ENCODE measurements at places on chromosomes 13 and 19.

DNA sequence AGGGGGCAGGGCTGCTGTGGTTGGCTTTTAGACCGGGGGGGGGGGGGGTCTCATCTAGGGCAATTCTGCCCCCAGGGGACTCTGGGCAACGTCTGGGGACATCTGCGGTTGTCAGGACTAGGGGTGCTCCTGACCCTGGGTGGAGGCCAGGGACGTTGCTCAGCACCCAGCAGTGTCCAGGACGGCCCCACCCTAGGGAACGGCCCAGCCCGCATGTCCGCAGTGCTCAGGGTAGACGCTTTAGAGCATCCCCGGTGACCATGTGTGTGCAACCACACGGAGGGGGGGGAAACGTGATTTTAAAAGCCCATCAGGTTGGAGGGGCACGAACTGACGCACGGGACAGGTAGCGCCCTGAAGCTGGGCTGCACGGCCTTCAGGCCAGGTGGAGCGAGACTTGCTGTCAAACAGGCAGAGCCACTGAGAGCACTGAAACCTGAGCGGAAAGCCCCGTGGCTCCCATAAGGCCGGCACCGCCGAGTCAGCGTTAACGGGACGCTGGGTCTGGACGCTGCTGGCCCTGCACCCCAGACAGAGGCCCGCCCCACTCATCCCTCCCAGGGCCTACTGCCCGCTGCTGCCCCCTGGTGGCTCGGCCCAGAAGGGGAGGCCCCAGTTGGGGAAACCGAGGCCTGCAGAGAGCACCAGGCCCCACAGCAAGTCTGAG is 8.3 kb downstream of the CACTIN start:
- peak; percentile 12 for DNase-seq

DNA sequence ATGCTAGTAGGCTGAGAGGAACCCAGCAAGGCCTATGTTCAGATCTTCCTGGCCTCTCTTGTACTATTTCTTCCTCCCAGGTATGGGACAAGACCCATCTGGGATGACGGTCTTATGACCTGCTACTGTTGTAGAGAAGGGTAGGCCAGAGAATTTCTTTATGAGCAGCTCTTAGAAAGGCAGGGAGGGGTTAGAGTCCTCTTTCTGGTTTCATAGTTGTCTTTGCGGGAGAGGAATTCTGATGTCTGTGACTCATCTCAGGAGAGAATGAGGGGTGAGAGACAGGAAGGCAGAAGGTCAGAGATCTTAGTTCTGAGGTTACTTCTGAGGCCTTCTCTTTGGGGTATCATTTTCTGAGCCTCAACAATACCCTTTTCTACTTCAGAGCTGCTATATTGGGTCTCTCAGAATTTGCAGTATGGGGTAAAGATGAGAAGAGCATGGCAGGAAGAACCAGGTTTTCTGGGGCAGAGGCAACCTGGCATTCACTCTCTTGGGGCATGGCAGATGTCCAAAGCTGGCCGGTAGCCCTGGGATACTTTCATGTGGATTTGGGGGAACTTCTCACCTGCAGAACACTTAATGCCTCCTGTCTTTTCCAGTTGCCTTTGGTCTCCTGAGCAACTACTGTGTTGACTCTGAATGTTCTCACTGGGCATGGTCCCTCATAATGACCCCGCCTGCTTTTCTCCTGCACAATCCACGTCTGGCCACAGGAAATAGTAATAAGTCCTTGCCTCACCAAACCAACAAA is 154.4 kb downstream of the GGACT start:
- no peak for DNase-seq

DNA sequence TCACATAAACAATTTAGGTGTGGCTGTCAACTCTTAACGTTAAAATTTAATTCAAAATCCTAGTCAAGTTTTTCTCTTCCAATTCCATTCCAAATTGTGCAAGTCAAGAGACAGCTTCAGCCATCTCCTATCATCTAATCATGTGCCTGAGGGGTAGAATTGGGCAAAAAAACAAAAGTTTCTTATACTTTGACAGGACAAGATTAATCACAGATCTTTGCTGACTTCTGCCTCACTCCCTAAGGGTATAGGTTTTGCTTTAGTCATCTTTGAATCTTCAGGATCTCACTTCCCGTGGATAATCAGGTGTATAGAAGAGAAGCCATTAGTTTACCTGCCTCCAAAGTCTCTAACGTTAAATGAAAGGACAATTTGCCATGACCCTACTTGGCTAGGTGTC is 24.6 kb downstream of the RNF17 start:
- no peak for DNase-seq

DNA sequence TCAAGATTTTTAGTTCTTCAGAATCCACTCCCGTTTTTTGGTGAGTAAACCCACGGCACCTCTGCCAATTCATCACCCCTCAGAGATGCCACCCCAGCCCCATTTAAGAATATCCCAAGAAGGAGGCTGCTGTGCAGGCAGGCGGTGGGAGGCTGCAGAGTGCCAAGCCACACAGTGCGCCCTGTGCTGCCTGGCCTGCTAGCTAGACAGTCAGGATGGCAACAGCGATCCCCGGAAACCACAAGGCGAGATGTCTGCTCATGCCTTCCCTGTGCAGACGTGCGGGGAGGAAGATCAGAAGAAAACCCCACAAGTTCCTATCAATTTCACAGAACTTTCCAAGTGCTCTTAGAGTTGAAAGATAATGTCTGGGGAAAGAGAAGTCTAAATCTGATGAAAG is 64.8 kb upstream of the GPR183 start:
- DNase-seq = peak; percentile 71

GRCh38 chr13:59274958-59275727 is 888.6 kb downstream of the DIAPH3 start:
- no peak for DNase-seq

DNA sequence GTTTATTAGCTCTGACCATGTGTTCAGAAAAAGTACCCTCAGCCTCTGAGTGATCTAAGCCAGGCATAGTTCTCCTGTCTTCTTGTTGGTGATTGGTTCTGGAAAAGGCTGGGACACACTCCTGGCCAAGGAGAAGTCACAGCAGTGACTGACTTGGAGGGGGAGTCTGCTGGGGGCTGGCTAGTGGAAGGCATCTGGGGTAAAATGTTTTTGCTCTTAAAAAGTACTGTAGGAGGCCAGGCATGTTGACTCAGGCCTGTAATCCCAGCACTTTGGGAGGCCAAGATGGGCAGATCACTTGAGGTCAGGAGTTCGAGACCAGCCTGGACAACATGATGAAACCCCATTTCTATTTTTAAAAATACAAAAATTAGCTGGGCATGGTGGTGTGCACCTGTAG is 21.7 kb downstream of the FAM187B start:
- DNase-seq = no peak

DNA sequence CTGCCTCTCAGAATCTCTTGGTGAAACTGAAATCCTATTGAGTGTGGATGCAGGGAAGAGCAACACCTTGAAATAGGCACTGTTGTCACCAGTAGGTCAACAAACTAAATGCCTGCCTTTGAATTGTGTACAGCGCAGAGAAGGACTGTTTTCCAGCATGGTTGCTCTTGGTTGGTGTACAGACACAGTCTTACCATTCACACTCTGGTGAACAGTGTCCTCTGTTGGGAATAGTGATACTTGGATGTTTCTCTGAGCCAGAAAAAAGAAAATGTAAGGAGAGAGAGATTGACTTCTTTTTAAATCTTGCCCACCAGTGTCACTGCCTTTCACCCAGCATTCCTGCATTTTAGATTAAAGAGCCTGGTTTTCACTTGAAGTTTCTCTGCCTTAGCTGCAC is 179.7 kb downstream of the STK24 start:
- no peak for DNase-seq

DNA sequence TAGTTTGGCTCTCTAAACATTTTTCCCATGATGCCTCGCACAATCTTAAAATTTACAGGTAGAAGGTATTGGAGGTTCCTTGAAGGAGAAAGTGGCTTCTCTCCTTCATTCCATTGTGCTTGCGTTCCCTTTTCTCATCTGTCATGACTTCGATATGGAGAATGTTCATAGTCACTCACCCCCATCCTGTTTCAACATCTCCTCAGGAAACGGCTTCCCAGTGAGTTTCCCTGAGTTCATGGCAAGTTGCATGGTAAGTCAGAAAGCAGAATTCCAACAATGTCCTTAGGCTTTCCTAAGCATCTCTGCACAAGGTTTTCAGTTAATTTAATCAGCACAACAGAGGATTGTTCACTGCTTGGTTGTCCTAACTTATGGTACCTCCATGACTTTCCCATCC is 581.8 kb upstream of the SLITRK5 start:
- no peak for DNase-seq

- no peak for DNase-seq
These were observed 11.3 kb downstream of the NACC1 start for GRCh38 chr19:13129384-13129783.

DNA sequence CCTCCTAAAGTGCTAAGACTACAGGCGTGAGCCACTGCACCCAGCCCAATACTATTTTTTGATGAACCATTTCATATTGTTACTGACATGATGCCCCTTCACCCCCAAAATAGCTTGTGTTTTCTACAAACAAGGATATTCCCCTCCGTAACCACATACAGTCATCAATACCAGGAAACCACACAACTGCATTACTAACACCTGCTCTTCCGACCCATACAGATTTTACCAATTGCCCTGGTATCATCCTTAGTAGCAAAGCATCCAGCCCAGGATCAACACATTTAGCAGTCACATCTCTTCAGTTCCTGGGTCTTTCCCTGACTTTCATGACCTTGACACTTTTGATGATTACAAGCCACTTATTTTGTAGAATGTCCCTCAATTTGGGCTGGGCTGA is 33.6 kb downstream of the KCTD15 start:
- DNase-seq = no peak
